T-helper 17 cell (primary cell): ENCODE measurements at places on chromosomes 6 and 20.

DNA sequence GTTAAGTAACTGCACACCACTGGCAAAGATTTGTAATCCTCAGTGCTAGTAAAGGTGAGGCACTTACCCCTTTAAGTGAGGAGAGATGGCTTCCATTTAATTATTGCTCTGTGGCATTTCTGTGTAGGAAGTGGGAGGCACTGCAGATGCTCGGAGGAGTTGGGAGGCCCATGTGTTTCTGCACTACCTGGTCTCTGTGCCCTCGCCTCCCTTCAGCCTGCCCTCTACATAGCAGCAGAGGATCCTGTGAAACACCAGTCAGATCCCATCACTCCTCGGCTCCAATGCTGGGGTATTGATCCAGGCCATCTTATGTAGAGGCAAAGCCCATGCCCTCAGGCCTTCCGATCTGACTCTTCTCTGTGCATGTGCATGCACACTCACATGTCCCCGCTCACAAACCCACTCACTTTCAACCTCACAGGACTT lies 67.0 kb downstream of the SLX4IP start:
- DNase-seq, result no peak

- DNase-seq, result no peak
Measured at GRCh38 chr20:23570178-23570760, 2.0 kb upstream of the CST9L start.

- DNase-seq, result no peak
Measured at GRCh38 chr6:154306696-154307095, 49.9 kb downstream of the IPCEF1 start.

GRCh38 chr6:1657771-1658165 lies 48.1 kb downstream of the FOXC1 start:
- DNase-seq, result no peak

- no peak for DNase-seq
Measured at GRCh38 chr6:30887901-30888815, 3.8 kb downstream of the DDR1 start.

DNA sequence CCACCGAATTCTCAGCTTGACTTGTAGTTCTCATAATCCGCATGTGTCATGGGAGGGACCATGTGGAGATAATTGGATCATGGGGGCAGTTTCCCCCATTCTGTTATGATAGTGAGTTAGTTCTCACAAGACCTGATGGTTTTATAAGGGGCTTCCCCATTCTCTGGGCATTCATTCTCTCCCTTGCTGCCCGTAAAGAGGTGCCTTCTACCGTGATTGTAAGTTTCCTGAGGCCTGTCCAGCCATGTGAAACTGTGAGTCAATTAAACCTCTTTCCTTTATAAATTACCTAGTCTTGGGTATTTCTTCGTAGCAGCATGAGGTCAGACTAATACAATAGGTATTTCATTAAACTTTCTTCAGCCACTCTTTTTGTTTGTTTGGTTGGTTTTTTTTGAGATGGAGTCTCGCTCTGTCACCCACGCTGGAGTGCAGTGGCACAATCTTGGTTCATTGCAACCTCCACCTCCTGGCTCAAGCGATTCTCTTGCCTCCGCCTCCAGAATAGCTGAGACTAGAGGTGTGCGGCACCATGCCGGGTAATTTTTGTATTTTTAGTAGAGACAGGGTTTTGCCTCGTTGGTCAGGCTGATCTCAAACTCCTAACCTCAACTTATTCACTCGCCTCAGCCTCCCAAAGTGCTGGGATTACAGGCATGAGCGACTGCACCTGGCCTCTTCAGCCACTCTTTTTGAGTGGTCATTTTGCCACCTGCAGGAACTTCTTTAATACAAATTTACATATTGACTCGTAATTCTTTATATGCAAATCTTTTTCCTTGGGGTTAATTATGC lies 36.3 kb downstream of the GSTA2 start:
- DNase-seq, result no peak

- no peak for DNase-seq
Measured at GRCh38 chr6:118843685-118844390, 50.1 kb upstream of the ASF1A start.

DNA sequence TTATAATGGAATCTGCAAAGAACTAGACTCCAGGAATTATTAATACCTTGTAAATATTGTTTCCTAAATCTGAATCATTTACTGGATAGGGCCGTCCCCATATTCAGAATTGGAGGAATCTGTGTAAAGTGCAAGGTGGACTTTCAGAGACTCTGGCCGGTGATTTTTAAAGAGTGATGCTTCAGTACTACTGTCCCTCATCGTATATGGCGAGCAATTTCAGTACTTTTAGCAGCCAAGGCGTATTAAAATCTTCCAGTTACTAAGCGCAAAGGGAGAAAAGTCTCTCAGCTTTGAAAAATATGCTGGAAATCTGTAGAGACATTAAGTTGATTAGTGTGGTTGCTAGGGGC lies 483 bp downstream of the SMIM26 start:
- no peak for DNase-seq

DNA sequence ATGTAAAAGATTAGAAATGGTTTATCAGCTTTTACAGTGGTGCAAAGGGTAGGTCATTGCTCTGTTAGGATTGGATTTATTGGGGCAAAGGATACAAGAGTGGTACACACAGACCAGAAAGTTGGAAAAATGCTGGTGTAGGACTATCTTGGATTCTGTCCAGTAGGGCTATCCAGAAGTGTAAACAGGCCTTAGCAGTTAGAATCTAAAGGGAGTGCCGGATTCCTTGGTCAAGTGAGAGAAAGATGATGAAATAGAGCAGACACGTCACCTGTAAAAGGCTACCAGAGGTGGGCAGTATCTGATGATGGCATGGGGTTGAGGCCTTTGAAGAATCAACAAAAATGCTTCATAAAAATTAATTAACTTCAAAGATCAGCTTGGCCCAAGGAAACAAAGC lies 975.9 kb downstream of the KIF16B start:
- DNase-seq, result no peak

DNA sequence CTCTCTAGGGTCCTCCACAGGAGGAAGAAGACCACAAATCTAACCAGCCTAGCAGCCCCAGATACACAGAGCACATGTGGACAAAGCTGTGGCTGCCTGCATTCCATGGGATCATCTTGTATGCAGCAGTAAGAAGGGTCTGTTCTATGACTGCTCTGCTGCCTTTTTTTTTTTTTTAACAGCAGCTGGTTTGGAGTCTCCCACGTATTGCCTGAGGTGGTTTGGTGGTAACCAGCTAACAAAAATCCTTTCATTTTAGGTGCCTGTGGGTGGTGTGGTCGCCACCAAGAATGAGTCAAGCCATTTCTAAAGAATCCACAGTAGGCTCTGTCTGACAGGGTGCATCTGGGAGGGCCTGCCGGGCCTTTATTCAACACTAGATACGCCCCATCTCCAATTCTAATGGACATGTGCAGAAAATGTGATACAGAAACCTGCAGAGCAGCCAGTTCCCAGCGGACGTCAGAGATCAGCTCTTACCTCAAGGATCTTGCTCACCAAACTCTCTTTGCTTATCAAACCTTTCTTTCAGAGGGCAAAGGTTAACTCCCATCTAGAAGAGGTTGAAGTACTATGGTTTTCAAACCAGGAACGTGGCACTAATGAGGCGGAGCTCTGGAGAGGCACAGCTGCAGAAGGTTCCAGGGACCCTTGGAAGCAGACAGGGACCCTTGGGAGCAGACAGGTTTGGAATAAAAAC lies 32.0 kb downstream of the GNAS-AS1 start:
- no peak for DNase-seq

- no peak for DNase-seq
Measured at GRCh38 chr6:110414669-110415068, 706 bp downstream of the DDO start.

- DNase-seq, result no peak
Measured at GRCh38 chr20:41406896-41407444, 40.4 kb upstream of the EMILIN3 start.

- DNase-seq, result no peak
Measured at GRCh38 chr20:35011589-35012226, 56.0 kb downstream of the MYH7B start.

DNA sequence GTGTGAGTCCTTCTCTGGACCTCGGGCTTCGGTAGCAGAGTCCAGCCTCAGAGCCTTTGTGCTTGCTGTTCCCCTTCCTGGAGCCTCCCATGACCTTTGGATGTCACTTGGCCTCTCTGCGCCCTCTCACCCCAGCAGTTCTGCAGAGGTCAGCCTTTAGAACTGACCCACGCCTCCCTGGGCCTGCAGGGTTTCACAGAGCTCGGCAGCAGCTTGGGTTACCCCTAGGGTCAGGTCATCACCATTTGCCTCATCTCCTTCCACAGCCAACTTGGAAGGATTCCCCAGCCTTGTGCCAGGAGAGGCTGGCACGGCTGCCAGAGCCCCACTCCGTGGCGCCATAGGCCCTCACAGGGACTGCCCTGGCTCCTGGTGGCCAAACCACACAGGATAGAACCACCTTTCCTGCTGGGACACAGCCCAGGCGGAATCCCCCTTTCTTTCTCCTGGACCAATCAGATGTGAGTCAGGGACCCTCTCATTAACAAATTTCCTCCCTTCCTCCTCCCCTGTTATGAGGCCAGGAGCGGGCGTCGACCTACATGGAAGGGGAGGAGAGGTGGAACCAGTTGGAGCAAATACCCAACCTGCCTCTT lies 13.9 kb upstream of the SIRPA start:
- DNase-seq, result no peak

- no peak for DNase-seq
Measured at GRCh38 chr6:90044833-90045381, 150.6 kb downstream of the GJA10 start.

DNA sequence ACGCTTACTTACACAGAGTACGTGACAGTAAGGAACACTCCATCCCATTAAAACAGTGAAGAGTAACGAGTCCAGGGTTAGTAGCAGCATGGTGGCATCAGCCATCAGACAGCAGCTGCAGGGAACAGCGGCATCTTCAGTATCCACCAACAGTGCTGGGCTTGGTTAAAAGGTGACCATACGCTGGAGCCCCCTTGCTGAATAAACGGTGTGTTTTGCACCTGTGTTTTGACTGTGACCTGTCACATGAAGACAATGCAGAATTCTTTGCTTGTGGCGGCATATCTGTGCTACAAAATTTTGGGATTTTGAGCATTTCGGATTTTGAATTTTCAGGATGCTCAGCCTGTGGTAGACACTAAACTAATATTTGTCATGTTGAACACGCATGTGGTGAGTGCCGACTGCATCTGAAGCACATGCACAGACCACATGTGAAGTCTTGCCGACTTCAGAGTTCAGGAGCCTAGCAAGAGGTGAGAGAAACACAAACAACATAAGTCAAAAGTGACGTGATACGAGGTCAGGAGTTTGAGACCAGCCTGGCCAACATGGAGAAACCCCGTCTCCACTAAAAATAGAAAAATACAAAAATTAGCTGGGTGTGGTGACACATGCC lies 69.3 kb upstream of the FRMD1 start:
- no peak for DNase-seq

- DNase-seq, result no peak
Measured at GRCh38 chr20:62141397-62142251, 1.6 kb downstream of the PSMA7 start.

- DNase-seq, result no peak
Measured at GRCh38 chr6:62192593-62192992, 93.4 kb downstream of the KHDRBS2 start.

GRCh38 chr6:4732691-4733315 lies 43.4 kb upstream of the CDYL start:
- DNase-seq, result no peak

DNA sequence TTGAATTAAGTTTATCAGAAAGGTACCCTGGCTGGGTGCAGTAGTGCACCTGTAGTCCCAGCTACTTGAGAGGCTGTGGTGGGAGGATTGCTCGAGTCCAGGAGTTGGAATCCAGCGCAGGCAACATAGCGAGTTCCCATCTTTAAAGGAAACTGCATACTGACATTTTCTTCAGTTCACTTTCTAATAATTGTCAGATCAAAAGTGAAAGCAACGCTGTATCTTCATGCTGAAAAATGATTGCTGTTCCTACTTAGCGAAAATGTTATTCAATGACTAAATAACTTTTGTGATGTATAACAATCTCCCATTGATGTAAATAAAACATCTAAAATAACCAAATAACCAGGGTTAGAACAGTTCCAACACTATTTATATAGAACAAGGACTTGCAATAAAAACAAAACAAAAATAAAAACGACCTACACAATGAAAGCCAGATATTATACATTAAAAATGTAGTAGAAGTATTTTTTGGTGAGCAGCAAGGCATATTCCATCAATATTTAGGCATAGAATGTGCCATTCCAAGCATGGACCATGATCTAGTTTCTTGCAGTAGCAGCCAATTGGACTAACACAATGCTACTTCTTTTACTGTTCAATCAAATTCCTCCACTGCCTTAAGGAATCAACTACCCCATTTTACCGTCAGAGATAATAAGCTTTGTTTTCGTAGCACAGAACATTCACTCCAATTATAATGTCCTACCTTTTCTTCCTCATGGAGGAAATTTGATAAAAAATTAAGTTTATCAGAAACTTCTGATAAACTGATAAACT lies 1.5 kb downstream of the LATS1 start:
- DNase-seq, result no peak

- no peak for DNase-seq
Measured at GRCh38 chr20:47280668-47281067, 75.8 kb downstream of the ZMYND8 start.

DNA sequence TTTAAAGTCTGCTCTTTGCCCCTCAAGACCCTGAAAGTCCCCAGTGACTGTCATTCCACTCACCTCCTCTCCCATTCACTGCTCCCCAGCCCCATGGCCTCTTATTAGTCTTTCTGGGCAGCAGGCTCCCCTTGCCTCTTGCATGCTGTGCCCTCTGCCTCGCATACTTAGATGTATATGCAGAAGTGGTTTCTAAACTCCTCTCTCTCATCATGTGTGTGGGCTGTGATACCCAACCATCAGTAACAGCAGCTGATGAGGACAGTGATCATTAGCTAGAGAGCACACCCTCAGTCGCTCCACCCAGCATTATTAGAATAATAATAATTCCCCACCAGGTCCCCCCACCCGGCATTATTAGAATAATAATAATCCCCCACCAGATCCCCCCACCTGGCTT lies 14.5 kb downstream of the PKIG start:
- DNase-seq, result no peak

- DNase-seq, result no peak
Measured at GRCh38 chr6:84524636-84525035, 239.8 kb downstream of the TBX18 start.

DNA sequence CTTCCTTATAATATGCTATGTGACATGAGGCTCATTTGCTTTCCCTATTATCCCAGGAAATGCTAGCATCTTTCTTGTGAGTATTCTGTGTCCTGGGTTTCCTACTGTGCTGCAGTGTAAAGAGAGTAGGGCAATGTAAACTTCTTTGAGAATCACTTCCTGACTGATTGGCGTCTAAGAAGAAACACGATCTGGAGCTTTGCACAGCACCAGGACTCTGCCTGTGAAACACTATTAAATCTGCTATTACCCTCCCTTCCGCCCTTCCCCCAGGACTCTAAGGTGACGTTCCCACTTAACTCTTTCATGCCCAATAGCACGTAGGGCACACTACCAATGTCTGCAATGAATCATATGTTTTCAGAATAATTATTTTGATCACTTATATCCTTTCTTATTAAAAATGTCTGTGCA lies 607.3 kb upstream of the CITED2 start:
- no peak for DNase-seq

DNA sequence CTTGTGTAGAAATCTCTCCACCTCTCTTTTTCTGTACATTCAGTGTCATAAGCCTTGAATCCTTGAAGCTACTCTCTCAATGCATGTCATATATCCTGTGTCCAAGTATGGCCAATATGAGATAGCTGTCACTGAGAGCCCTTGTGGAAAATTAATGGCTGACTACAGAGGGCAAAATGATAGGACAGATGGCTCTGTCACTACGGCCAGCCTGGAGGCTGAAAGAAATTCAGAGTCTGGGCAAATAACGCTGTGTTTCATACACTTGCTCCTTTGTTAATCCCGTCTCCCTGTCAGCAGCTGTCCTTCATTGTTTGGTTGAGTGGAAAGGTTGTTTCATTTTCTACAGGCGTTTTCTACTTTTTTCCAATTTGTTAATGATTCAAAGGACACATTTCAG lies 70.4 kb upstream of the VGLL2 start:
- no peak for DNase-seq
